ACHN (cell line): ENCODE measurements at places on chromosomes 1 and 21.

- no peak for DNase-seq
These were observed 49.5 kb downstream of the NRDC start for GRCh38 chr1:51829058-51829457.

- no peak for DNase-seq
These were observed at the start of gene OR10Z1 for GRCh38 chr1:158604968-158605367. Gene OR10Z1 (plus strand): TSS chr1:158605268. CDS start chr1:158606439, 1,171 bp downstream.

DNA sequence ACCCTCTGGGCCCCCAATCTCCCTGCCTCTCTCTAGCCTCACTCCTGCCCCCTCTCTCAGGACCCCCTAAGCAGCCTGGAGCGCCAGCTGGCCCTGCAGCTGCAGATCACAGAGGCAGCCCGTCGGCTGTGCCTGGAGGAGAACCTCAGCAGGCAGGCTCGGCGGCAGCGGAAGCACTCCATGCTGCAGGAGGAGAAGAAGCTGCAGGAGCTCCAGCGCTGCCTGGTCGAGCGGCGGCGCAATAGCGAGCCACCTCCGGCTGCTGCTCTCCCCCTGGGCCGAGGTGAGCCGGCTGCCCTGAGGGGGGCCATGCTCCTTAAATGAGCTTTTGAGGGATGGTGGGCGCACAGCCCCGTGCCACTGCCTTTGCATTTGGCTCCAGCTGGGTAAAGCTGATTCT is 6.2 kb downstream of the INAVA start:
- DNase-seq, result no peak

DNA sequence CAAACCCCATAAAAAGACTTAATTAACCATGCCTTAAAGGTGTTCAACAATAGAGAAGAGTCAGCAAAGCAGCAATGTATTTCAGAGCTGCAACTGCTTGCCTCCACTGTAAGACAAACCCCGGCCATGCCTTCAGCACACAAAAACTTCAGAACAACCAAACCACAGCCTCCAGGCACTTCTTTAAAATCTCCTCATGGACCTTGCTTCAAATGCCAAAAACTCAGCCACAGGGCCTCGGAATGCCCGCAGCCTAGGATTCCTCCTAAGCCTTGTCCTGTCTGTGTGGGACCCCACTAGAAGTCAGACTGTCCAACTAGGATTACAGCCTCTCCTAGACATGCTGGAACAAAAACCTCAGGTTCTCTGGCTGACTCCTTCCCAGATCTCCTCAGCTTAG is 208.1 kb upstream of the DUSP10 start:
- no peak for DNase-seq

GRCh38 chr1:204201348-204202040 is 5.2 kb upstream of the KISS1 start:
- DNase-seq, result no peak

- no peak for DNase-seq
These were observed 122.2 kb upstream of the HOOK1 start for GRCh38 chr1:59692591-59692990.

GRCh38 chr1:61202854-61203598 is 120.7 kb downstream of the NFIA start:
- peak; percentile 21 for DNase-seq

DNA sequence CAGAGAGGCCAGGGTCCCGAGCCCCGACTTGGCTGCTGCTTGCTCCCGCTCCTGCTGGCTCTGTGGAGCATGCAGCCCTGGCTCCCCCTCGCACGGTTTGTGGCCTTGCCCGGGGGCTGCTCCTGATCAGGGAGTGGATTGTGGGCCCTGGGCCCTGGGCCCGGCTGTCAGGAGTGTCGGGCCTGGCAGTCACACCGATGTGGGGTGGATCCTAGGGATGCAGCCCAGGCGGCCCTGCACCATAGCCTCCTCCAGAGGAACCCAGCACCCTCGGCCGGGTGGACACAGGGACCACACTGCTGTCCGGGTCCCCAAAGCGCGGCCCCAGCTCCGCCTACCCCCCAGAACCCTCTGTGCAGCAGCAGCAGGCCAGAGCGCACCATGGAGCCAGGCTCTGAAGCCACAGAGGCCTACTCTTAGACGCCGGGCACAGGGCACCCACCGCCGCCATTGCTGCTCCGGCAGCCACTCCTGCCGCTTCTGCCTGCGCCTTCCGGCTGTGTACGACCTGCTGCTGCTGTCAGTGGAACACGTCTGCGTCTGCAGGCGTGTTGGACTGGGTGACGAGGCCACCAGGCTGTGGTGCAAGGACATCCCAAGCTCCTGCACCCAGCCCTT is 9.4 kb downstream of the SLX9 start:
- DNase-seq, result no peak
